IPS-NIHi11 (cell line): ENCODE measurements at places on chromosomes 1 and 21.

GRCh38 chr21:35150562-35151226 lies 101.6 kb upstream of the RUNX1 start:
- no peak for DNase-seq

GRCh38 chr1:206992790-206993189 lies 22.5 kb upstream of the FCAMR start:
- no peak for DNase-seq

GRCh38 chr1:66078412-66078811 lies 285.7 kb downstream of the PDE4B start:
- no peak for DNase-seq

DNA sequence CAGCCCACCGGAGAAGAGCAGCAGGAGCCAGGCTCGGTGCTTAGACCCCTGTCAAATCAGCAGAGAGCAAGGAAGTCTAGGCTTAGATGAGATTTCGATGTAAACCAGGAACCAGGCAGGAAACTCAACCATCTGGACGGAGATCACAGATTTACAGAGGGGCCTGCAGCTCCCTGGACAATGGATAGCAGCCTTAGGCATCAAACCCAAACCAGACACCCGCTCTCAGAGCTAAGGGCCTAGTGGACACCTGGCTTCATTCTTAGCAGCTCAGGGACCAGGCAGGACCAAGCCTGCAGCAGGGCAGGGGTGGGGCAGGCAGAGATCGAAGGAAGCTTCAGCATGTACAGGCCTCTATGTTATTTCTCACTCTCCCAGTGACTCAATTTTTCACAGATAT lies 127.8 kb upstream of the FMN2 start:
- no peak for DNase-seq

DNA sequence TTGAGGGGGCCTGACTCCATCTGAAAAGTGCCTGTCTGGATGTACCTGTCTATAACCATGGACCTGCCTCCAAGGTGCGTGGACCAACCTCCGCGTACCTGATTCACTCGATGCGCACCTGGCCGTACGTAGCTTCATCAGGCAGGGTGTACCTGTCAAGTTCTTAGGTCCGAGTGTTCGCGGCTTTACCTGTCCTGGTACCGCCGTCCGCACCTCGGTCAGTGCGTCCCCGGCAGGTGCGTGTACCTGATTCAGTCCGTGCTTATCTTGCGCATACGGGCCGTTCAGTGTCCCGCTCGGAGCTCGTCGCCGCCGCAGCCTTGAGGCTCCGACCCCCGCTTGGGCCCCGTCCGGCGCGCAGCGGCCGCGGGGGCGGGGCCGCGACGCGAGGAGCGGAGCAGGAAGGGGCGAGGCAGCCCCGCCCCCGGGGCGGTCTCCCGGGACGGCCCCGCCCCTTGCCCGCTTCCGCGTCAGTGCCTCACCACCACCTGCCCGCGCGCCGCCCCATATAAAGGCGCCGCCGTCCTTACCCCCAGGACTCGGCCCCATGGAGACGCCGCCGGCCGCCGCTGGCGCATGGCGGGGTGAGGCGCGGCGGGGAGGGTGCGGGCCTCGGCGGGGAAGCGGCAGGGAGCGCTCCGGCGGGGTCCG lies at the start of gene ZC3H12A:
ZC3H12A (plus strand) TSS at position 535 of the 651 bp plus-strand sequence. CDS start 917 bp downstream, outside the sequence.
- DNase-seq, result peak; percentile 99

DNA sequence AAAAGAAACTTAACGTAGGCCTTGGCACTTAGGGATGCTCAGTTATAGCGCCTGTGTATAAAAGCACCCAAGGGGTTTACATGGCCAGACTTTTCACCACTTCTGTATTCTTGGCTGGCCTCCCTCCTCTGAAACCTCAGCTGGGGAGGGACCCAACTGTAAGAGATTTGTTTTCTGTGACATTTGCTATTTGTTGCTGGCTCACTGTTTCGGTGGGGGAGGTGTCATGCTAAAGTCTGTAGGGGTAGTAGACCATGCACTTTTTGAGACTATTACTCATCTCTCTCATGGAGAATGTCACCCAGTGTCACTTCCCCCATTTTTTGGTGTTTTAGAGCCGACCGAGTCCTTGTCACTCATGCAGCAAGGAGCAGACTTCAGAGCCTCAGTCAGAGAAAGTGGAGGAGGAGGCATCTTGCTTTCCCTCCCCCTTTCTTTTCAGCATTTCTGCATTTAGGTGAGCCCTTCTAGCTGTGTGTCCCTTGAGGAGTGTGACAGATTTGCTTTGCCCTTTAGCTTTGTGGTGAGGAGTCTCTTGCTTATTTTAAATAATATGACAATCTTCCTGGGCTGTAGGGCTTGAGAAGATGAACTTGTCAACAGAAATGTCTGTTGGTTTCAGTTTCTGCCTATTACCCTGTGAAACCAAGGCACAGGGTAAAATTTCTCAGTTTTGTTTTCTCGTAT lies 160.1 kb downstream of the FASLG start:
- no peak for DNase-seq

- no peak for DNase-seq
These were observed 113.5 kb downstream of the RIPK4 start for GRCh38 chr21:41653243-41653953.

DNA sequence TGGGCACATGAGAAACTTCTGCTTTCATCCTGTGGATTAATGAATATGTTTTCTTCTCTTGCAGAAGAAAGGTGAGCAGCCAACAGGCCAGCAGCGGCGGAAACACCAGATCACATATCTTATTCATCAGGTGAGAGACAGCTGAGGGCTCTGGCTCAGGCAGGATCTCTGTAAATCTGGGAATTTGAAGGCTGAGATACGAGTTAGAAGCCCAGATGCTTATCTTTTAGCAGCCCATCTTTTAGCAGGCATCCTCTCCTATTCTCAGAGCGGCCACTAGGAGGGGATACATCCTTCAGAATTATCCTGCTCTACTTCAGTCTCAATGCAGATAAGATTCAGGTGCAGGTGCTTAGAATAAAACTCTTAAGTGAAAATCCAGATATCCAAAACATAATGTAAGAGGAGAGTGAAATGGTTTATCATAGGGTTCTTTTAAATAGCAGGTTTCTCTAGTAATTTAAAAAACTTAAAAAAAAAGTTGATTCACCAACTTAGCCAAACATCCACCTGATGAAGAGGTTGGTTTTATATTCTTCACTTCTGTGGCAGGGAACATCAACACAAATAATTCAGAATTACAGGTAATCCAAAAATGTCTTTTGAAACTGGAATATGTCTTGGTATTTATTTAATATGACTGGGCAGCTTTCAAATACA lies 19.3 kb downstream of the SH2D2A start:
- DNase-seq, result peak; percentile 72

- DNase-seq, result peak; percentile 84
These were observed 4.0 kb upstream of the LACTBL1 start for GRCh38 chr1:22976461-22977243.

GRCh38 chr1:230292689-230293389 lies 133.3 kb downstream of the PGBD5 start:
- DNase-seq, result no peak

DNA sequence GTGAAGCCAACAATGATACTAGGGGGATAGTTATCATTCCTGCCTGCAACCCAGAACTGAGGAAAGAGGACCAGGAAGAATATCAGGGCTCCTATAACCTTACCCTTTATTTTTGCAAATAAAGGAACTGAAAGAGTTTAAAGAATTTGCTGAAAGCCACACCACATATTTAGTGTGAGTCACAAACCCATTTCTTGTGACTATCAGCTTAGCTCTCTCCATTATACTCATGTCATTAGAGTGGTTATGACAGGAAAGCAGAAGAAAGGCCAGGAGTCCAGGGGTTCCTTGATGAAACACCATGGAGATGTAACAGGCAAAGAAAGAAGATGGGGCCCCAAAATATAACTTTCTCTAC lies 141.1 kb upstream of the SAMSN1 start:
- DNase-seq, result no peak

GRCh38 chr1:27071049-27071416 lies 58.4 kb upstream of the TENT5B start:
- peak; percentile 48 for DNase-seq

- no peak for DNase-seq
These were observed 10.6 kb upstream of the RC3H1 start for GRCh38 chr1:174032671-174033222.

- peak; percentile 33 for DNase-seq
These were observed 11.4 kb downstream of the SDE2 start for GRCh38 chr1:225987491-225988316.

GRCh38 chr1:167819849-167820683 lies 93.9 kb downstream of the ADCY10 start:
- peak; percentile 99 for DNase-seq

DNA sequence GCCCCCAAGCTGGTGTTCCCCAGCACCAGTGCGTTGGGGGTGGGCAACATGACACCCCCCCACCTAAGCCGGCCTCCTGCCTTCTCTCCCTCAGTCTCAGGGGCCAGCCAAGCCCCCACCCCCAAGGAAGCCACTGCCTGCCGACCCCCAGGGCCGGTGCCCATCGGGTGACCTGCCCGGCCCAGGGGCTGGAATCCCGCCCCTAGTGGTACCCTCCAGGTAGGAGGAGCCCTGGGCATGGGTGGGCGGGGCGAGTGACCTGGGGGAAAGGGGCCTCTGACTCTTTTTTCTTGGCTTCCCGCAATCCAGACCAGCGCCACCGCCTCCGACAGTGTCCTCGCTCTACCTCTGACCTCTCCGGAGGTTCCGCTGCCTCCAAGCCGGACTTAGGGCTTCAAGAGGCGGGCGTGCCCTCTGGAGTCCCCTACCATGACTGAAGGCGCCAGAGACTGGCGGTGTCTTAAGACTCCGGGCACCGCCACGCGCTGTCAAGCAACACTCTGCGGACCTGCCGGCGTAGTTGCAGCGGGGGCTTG lies 1.3 kb upstream of the EFNA4 start:
- DNase-seq, result peak; percentile 79

GRCh38 chr1:106072909-106073600 lies 983.4 kb upstream of the PRMT6 start:
- DNase-seq, result no peak

- no peak for DNase-seq
These were observed 337.5 kb downstream of the LRRIQ3 start for GRCh38 chr1:73860421-73860950.

DNA sequence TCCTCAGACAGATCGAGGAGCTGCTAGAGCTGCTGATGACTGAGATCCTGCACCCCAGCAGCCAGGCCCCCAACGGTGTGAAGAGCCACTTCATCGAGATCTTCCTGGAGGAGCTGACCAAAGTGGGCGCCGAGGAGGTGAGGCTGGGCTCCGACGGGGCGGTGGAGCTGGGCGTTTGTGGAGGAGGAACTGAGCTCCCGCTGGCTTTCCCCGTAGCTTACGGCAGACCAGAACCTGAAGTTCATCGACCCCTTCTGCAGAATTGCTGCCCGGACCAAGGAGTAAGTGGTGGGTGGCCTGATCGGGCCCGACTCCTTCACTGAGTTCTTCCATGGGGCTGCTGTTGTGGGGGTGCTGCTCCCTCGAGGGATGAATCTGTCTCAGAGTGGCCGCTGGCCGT lies 8.0 kb downstream of the RRP1 start:
- DNase-seq, result no peak

DNA sequence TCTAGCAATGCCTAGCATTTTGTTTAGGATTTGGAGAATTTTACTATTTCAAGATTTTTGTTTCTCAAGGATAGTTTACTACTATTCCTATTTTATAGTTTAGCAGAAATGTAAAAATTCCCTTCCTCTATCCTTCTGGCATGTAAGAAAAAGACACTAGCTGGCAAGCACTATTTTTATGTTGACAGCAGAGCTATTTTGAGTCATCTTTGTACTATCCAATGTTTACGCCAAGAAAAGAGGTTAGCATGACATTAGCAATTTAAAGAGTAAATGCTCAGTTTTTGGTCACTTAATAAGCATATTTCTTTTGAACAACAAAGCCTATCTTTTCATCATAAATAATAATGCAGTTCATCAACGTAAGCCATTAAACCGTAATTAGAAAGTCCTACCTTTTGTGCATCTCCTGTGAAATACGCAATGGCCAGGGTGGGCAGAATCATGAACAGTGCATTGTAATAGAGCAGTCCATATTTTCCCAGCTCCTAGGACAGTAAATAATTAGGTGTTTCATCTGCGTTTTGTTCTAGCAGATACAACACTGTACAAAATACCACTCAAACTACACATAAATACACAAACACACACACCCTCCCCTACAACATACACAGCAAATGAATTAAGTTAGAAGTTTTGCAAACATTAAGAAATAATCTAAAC lies 12.0 kb downstream of the SLC35D1 start:
- no peak for DNase-seq

DNA sequence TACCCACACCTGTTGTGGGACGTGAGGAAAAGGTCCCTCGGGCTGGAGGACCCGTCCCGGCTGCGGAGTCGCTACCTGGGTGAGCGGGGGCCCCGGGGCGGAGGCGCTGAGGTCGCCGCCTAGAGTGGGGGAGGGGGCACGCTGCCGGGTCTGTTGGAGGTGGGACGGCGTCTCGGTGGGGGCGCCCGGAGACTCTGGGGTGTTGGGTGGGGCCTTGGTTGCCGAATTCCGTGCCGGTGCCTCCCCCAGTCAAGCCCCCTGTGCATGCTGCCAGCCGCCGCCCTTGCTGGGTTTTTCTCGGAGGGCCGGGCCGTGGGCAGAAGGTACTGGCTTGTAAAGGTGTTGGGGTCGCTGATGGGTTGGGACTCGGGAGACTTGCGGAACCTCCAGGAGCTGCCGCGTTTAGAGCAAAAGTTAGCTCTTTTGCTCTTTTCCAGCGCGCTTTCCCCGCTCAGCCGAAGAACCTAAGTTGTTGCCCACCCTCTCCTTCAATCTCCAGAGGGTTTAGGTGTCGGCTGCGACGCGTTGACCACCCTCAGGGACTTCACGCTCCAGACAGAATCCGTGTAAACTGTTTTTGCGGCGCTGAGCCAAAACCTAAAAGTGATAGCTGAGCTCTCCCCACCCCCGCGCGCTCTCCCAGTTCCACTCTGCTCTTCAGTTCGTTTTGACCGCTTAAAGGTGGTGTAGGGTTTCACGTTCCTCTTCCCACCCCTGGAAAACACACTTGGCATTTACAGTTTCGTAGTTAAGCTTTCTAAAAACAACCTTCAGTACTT lies at the start of gene MPC2:
MPC2 (minus strand) TSS at position 143 of the 779 bp plus-strand sequence. CDS start 1,231 bp downstream, outside the sequence.
- peak; percentile 70 for DNase-seq

- no peak for DNase-seq
These were observed 357.0 kb downstream of the GPATCH2 start for GRCh38 chr1:217273866-217274265.

DNA sequence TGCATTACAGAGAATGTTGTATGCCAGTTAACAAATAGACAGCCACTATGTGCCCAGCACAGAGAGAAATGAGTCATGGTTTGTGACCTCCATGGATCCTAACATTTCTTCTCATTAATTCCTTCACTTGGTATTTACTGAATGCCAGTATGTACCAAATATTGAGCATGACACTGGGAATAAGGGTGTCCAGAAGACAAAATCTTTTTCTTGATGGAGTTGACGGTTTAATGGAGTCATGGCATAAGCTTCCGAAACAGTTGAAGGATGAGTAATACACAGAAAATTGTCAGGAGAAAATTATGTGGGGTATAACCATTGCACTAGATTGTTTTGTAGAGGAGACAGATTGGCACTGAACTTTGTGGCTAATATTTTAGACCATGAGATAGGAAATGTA lies 36.9 kb downstream of the PTGFR start:
- no peak for DNase-seq

DNA sequence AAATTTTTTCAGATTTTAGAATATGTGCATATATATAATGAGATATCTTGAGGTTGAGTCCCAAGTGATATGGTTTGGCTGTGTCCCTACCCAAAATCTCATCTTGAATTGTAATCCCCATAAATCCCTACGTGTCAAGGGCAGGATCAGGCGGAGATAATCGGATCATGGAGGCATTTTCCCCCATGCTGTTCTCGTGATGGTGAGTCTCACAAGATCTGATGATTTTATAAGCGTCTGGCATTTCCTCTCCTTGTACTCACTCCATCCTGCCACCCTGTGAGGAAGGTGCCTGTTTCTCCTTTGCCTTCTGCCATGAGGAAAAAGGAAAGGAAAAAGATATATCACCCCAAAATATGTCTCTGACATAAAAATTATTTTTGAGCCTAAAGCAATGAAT lies 64.6 kb downstream of the TOR3A start:
- no peak for DNase-seq
